ENCODE measurements at places on chromosomes 1 and 21. TPM values are rescaled to one million over a fixed set of nuclear protein-coding genes. Genes with fewer than 3 reads are reported as not detected.

DNA sequence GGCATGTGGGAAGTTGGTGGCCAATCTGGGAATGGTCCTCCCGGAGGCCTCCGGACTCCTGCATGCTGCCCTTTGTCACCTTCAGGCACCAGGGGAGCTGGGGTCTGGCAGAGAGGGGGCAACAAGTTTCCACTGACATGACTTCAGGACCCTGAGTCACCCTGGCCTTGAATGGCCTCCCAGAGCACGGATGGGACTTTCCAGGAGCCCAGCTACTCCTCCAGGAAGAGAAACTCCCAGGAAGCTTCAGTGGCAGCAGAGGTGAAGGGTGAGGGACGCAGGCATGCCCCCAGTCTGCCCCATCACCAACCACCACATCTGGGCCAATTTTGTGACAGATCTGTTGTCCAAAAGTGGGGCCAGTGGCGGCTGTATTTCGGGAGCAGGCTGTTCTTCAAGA lies 55.9 kb upstream of the WASF2 start:
- no peak for DNase-seq
- peak overlapping the region; percentile 28 for H3K27ac ChIP-seq
- H3K36me3 ChIP-seq, result peaks cover 21% of the 10 kb centered on the region
- no peak overlapping the region for H3K4me3 ChIP-seq
- no peaks in the 10 kb centered on the region for H3K27me3 ChIP-seq
- peaks cover 22% of the 10 kb centered on the region for H3K4me1 ChIP-seq

- no peak overlapping the region for H3K27ac ChIP-seq
- no peak for DNase-seq
- no peak overlapping the region for H3K4me3 ChIP-seq
- H3K4me1 ChIP-seq, result no peaks in the 10 kb centered on the region
- no peaks in the 10 kb centered on the region for H3K27me3 ChIP-seq
- no peaks in the 10 kb centered on the region for H3K36me3 ChIP-seq
Measured at GRCh38 chr1:158552296-158552695, 1.9 kb downstream of the OR6Y1 start.

DNA sequence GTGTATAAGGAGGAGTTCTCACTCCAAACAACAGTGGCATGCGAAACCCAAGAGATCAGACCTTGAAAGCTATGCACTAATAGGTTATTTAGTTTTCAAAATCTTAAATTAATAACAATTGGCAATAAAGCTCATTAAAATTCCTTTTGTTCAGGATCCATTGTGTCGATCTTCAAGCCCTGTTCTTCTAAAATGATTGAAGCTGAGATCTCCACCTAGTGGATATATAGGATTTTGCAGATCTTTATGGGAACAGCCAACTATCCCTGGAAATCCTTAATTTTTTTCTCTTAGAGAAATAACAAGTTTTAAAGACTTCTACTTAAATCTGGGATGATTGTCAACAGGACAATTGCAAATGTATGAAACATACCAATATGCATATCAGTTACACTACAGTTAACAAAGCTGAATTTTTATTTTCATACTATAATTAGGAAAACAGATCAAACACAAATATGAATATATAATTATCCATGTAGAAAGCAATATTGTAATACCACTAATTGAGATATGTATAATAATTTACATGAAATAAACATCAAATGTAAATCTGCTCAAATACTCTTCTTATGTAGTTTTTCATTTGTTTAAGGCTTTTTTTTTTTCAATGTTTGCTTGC lies 43.3 kb downstream of the LRRC53 start:
- H3K27me3 ChIP-seq, result no peaks in the 10 kb centered on the region
- no peak overlapping the region for H3K4me3 ChIP-seq
- peaks cover 41% of the 10 kb centered on the region for H3K4me1 ChIP-seq
- peak; percentile 68 for DNase-seq
- H3K27ac ChIP-seq, result no peak overlapping the region
- no peaks in the 10 kb centered on the region for H3K36me3 ChIP-seq

DNA sequence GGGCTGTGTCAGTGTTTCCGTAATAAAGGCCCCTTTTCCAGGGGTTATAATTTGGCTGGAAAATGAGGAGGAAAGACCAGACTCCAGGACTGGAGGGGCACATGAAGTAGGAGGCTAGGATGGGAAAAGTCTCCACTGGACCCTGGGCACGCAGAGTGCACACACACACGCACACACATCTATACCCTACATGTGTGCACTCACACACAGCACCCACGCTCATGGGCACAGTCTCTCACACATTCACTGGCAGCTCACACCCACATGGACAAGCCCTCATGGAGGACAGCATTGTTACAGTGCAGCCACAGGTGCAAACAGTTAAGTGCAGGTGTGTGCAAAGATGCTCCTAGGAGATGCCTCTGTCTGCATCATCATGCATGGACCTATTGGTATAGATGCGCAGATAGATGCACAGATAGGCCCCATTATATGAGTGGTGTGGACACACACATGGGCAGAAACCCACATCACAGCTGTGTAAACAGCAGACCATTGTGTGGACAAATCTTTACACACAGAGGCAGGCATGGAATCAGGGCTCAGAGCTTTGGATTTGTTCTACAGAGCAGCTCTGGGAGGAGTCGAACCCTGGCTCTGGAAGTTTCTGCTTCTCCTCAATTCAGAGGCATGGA lies 9.1 kb upstream of the RUNX3 start:
- DNase-seq, result no peak
- H3K27ac ChIP-seq, result no peak overlapping the region
- H3K4me3 ChIP-seq, result no peak overlapping the region
- H3K4me1 ChIP-seq, result no peaks in the 10 kb centered on the region
- H3K36me3 ChIP-seq, result no peaks in the 10 kb centered on the region

DNA sequence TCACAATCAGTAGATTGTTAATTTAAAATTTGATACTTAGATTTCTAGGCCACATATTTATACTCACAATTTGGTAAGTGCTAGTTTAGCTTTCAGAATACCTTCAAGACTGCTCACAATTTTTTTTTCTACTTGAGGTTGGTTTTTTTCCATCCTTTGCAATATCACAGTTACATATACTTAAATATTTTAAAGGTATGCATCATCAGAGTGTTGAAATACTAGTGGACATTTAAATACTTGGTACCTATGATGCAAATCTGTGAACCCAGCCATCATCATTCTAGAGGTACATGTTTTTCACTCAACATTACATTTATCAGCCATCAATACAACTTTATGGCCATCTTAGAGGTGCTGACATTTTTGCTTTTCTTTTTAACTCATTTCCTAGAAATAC lies 6.2 kb upstream of the LRRC40 start:
- H3K4me1 ChIP-seq, result peaks cover 3% of the 10 kb centered on the region
- H3K27me3 ChIP-seq, result no peaks in the 10 kb centered on the region
- no peak for DNase-seq
- H3K27ac ChIP-seq, result no peak overlapping the region

DNA sequence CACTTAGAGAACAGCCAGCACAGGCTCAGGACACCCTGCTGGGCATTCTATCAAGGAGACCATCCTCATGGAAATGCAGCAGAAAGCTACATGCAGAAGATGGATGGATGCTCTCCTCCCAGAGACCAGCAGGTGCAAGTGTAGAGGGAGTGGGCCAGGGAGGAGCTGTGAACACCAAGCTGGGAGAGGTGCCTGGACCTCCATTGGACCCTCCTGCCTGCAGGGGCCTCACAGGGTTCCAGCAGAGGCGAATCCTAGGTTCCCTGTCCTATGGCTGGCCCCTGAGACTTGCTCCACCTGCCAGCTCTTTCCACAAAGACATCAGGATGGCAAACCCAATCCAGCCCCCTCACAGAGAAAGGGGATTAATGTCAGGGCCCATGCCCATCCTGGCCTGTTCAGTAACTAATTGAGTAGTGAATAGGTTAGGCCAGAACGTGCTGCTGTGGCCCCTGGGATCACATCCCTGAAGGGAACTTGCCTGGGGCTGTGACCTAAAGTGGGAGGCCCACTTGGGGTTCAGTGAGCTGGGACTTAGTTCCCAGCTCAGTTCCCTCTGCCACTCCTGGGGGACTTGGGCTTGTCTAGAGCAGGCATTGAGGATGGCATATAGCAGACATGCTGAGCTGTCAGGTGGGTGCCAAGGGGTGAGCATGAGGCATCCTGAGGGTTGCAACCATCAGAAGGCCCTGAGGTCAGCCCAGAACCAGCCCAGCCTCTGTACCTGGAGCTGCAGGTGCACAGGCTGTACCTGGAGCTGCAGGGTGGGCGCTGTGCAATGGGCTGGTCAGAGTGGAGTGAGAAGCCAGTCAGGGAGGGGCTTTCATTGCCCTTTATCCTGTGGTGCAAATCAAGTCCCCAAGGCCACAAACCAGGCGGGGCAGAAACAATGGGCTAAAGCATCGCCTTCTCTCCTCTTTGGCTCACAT lies 22.9 kb upstream of the ZNF678 start:
- no peaks in the 10 kb centered on the region for H3K36me3 ChIP-seq
- H3K4me1 ChIP-seq, result no peaks in the 10 kb centered on the region
- no peak overlapping the region for H3K4me3 ChIP-seq
- DNase-seq, result no peak

DNA sequence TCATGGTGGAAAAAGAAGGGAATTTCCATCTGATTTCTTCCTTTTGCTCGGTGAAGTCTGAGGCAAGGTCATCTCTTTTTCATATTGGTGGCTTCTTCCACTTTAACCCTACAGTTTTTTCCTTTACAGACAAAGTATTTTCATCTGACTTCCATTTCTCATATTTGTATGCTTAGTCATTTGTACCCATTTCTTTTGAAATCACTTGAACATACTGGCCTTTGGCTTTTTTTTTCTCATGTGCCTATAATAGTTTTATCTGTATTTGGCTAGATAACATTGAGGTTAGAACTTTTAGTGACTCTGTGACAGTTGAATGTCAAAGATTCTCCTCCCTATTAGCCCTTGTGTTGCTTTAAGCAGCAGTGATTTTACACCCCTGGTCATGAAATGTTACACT lies 27.7 kb downstream of the IL12RB2 start:
- no peaks in the 10 kb centered on the region for H3K27me3 ChIP-seq
- no peak for DNase-seq
- no peak overlapping the region for H3K27ac ChIP-seq
- no peak overlapping the region for H3K4me3 ChIP-seq
- no peaks in the 10 kb centered on the region for H3K36me3 ChIP-seq

DNA sequence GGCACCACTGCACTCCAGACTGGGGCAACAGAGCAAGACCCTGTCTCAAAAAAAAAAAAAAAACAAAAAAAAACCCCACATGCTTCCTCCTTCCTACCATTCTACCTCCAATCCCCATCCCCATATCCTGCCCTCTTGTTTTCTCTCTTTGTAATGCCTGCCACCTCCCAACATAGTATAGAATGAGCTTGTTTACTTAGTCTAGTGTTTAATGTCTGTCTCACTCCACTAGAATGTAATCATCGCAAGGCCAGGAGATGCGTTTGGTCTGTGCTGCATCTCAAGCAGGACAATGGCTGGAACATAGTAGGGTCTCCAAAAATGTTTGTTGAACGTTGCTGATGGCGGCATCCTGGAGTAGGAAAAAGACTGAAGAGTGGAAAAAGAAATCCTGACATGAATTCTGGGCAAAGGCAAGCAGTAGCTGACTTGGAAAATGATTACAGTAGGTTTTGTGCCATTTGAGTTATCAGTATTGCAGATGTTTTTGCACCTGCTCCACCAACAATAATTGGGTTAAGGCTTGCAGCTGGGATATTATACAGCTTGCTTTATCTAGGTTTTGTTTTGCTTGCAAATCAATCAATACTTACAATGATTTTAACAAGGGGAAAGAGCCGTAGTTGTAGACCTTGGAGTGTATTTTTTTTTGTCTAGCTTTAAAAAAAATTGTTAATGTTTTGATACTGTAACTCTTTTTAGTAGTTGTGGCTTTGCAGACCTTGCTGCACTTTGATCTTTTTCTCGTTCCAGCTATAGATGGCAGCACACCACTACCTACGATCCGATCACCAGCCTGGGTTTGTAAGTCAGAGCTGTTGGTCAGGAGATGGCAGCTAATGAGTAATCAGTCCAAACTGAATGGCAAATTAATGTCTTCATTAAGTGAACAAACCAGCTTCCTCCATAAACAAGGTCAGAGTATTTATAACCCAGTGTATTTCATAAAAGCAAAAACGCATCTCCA lies 62.4 kb downstream of the BACH1 start:
- H3K27ac ChIP-seq, result no peak overlapping the region
- H3K4me3 ChIP-seq, result no peak overlapping the region
- no peaks in the 10 kb centered on the region for H3K27me3 ChIP-seq
- no peaks in the 10 kb centered on the region for H3K4me1 ChIP-seq

- H3K4me3 ChIP-seq, result no peak overlapping the region
- no peak for DNase-seq
- H3K4me1 ChIP-seq, result peaks cover 18% of the 10 kb centered on the region
- no peak overlapping the region for H3K27ac ChIP-seq
Measured at GRCh38 chr1:109850827-109851226, 59.8 kb upstream of the CSF1 start.

GRCh38 chr1:203548892-203549291 lies 54.9 kb downstream of the OPTC start:
- no peak overlapping the region for H3K27ac ChIP-seq
- no peak overlapping the region for H3K4me3 ChIP-seq
- peaks cover 12% of the 10 kb centered on the region for H3K4me1 ChIP-seq
- DNase-seq, result peak; percentile 57
- H3K27me3 ChIP-seq, result no peaks in the 10 kb centered on the region

DNA sequence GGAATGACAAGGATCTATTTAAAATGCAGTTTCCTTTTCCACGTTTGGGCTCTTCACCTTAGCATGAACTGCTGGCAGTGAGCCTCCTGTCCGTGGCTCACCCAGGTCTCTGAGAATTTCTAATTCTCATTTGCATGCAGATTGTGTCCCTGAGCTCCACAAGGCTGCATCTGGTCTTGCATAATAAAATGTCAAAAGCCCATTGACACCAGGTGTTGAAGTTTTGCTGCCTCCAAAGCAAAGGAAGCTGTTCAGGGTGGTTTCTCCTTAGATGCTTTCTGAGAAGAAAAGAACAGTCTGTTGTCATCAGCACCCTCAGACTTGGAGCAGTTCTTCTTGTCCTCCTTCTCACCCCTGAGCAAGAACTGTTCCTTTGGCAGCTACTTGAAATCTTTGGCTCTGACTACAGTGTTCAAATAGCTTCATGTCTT lies 433.1 kb upstream of the KAZN start:
- no peaks in the 10 kb centered on the region for H3K4me1 ChIP-seq
- H3K36me3 ChIP-seq, result no peaks in the 10 kb centered on the region
- no peak for DNase-seq

GRCh38 chr1:236151739-236152424 lies 9.5 kb downstream of the GPR137B start:
- no peak for DNase-seq
- no peaks in the 10 kb centered on the region for H3K36me3 ChIP-seq
- H3K27me3 ChIP-seq, result no peaks in the 10 kb centered on the region
- H3K27ac ChIP-seq, result no peak overlapping the region
- H3K4me3 ChIP-seq, result no peak overlapping the region
- H3K4me1 ChIP-seq, result no peaks in the 10 kb centered on the region

Gene AADACL3
- total RNA-seq, result not detected

Gene TNFRSF4
- 0.11 TPM for total RNA-seq

Gene HMGCL
- 45.3 TPM for total RNA-seq

Gene RHD
- not detected for total RNA-seq

Gene NEXN
- 18.5 TPM for total RNA-seq

Gene PCP4L1
- 0.21 TPM for total RNA-seq

Data from cardiac muscle cell (in vitro differentiated cells and primary cell).